ENCODE measurements at places on chromosomes 16 and 17.

GRCh38 chr17:47618410-47618809, 31.3 kb upstream of the KPNB1 start:
- DNase-seq = no peak

GRCh38 chr17:19726631-19727376, 10.4 kb upstream of the SLC47A2 start:
- DNase-seq = no peak

- no peak for DNase-seq
Observed at GRCh38 chr17:39110435-39111136, 40.9 kb downstream of the PLXDC1 start.

DNA sequence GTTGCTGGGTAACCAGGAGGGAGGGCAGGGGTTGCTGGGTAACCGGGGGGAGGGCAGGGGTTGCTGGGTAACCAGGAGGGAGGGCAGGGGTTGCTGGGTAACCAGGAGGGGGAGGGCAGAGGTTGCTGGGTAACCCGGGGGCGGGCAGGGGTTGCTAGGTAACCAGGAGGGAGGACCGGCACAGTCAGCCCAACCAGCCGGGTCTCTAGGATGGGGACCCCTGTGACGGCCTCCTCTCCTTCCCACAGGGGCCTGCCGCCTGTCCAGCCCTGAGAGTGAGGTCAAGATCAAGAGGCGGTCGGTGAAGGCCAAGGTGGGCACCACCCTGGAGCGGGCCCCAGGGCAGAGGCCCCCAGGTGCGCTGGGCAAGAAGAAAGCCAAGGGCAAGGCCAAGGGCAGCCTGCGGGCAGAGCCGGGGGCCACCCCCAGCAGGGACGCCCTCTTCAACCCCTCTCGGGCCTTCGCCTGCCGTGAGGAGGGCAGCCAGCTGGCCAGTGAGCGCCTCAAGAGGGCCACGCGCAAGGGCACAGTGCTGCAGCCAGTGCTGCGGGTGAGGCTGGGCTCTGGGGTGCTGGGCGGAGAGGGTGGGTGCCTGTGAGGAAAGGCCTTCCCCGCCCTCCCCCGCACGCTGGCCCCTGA, 54.6 kb downstream of the ACTG1 start:
- DNase-seq = no peak

GRCh38 chr16:35188288-35189155, 1729.1 kb downstream of the TP53TG3F start:
- no peak for DNase-seq

GRCh38 chr17:18225121-18225641, at the start of gene LLGL1:
Gene LLGL1 (plus strand): TSS chr17:18225635. CDS start chr17:18225683, 48 bp downstream.
- DNase-seq = peak; percentile 92

- no peak for DNase-seq
Observed at GRCh38 chr17:17144061-17144460, 62.1 kb downstream of the PLD6 start.

GRCh38 chr16:89201439-89202377, 1.4 kb upstream of the SLC22A31 start:
- DNase-seq = peak; percentile 34

GRCh38 chr17:9195961-9196670, 174.8 kb downstream of the NTN1 start:
- no peak for DNase-seq

- no peak for DNase-seq
Observed at GRCh38 chr17:52995881-52996280, 826.8 kb upstream of the KIF2B start.

DNA sequence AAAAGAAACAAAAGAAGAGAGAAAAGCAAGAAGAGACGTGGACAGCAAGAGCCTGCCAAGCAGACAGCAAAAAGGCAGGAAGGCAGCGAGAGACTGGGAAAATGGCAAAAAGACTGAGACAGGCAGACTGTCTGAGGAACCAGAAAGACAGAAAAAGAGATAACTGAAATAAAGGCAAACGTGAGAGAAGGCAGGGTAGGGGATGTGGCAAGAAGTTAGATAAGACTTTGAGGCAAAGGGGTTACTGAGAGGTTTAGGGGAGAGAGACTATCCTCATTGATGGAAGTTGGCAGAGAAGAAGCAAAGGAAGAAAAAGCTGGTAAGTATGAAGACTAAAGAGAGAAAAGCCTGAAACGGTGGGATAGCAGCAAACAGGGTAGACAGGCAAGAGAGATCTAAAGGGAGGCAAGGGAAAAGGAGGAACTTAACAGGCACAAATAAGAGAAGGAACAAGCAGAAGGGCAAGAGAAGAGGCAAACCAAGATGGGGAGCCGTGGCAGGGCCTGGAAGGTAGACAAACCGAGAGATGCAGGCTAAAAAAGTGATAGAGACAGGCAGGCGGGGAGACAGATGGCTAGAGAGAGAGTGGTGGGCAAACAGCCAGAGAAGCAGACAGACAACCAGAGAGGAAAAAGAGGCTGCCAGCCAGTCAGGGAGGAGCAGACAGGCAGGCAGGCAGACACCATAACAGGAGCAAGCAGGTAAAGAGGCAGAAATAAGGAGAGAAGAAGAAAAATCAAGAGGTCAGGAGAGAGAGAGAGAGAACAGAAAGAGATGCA, 7.1 kb upstream of the CHD3 start:
- DNase-seq = no peak

- DNase-seq = no peak
Observed at GRCh38 chr17:31591924-31592323, 200.4 kb downstream of the RAB11FIP4 start.

- no peak for DNase-seq
Observed at GRCh38 chr16:15716694-15717447, 66.8 kb downstream of the NDE1 start.
